Upper lobe of right lung (tissue), 1 donor: ENCODE measurements at places on chromosomes 13 and 19. TPM values are rescaled to one million over a fixed set of nuclear protein-coding genes. Genes with fewer than 3 reads are reported as not detected.

- DNase-seq: no peak
Measured at GRCh38 chr13:80860845-80861244, 519.9 kb upstream of the SPRY2 start.

DNA sequence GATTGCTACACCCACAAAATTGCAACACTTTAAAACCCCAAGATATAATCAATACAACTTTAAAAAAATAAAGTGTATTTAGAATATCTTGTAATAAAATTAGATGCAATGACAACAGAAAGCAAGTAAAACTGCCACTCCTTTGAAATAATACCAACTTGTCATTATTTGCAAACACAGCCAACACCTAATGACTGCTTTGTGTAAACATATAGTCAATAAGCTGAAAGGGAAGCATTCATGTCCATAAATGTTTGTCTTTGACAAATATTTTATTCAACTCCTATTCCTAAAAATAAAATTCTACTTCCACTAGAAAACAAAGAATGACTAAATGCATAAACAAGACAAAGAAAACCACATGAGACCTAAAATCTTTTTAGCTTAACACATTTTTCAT, 6.6 kb downstream of the SMAD9 start:
- no peak for DNase-seq

The LHB gene
- not detected for total RNA-seq

The PGLYRP1 gene
- 0.58 TPM for total RNA-seq

DNA sequence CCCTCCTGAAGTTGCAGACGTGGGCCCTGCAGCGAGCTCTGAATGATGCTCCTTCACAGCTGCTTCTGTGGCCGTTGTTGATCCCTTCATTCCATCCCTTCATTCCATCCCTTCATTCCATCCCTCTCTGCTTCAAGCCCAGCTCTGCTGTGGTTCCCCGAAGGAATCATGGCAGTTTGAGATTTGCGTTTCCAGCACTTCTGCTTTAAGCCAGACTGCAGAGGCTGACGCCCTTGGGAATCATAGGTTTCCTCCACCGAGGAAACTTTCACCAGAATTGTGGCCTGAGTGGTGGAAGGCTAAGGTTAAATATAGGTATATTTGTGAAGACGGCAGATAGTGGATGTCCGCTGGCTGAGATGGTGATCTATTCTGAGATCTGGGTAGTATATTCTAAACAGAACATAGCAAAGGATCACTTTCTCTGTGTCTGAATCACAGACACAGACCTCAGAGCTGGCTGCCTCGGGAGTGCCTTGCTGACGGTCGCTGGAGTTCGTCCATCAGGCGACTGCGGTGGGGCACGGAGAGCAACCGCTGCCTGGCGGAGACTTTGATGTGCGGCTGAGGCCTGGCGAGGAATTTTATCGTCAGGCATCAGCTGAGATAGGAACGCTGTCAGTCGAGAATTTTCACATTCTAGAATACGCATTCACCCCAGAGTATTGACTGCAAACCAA, 42.8 kb upstream of the DCUN1D2 start:
- DNase-seq: peak; percentile 38

- peak; percentile 55 for DNase-seq
Measured at GRCh38 chr19:5153601-5154128, 184.8 kb downstream of the KDM4B start.
